Stimulated activated CD8-positive, alpha-beta memory T cell treated with anti-CD3 and anti-CD28 coated beads, Interleukin-4, amount 100 ng/mL, for 4 hours (primary cell): ENCODE measurements at places on chromosomes 7 and 10.

GRCh38 chr7:107113866-107114265, 54.9 kb upstream of the HBP1 start:
- DNase-seq, result no peak

DNA sequence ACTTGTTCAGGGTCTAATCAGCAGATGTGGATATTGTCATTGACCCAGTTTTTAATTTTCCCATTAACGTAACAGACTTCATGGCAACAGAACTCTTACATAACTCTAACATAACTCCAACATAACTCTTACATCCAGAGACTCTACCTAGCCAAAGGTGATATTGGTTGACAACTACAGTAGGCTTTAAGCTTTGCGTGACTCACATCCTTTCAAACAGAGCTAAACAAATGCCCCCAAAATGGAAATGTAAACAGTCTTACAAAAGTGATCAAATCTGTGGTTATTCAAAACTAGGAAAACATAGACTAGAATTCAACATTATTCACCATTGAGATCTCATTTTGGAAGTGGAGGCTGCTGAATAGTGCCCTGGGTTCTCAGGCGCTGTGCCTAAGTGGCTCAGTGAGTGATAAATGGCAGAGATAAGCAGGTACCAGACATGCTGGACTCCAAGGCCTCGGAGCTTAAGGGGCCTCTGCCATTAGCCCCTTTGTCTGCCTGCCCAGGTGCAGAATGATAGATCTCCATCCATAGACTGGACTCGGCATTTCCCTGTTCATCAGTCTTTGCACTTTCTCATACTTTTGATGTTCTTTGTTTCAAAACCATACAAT, 34.3 kb upstream of the BTBD16 start:
- no peak for DNase-seq

GRCh38 chr7:4134631-4135030, 547.5 kb upstream of the FOXK1 start:
- DNase-seq, result no peak

- DNase-seq, result no peak
Measured at GRCh38 chr10:74523199-74523598, 303.2 kb upstream of the KAT6B start.

GRCh38 chr10:97974526-97975525, 55.6 kb downstream of the CRTAC1 start:
- DNase-seq, result no peak

GRCh38 chr10:126561294-126561920, 109.1 kb downstream of the C10orf90 start:
- DNase-seq, result no peak

GRCh38 chr10:14491811-14492210, 161.1 kb upstream of the FRMD4A start:
- DNase-seq, result no peak

GRCh38 chr10:99429517-99430095, 818 bp downstream of the GOT1 start:
- no peak for DNase-seq

- DNase-seq, result no peak
Measured at GRCh38 chr10:77279207-77279606, 358.4 kb downstream of the KCNMA1 start.

GRCh38 chr10:69710008-69710888, 80.2 kb downstream of the FAM241B start:
- DNase-seq, result no peak

- DNase-seq, result peak; percentile 47
Measured at GRCh38 chr7:149209518-149210269, 14.3 kb downstream of the ZNF282 start.

DNA sequence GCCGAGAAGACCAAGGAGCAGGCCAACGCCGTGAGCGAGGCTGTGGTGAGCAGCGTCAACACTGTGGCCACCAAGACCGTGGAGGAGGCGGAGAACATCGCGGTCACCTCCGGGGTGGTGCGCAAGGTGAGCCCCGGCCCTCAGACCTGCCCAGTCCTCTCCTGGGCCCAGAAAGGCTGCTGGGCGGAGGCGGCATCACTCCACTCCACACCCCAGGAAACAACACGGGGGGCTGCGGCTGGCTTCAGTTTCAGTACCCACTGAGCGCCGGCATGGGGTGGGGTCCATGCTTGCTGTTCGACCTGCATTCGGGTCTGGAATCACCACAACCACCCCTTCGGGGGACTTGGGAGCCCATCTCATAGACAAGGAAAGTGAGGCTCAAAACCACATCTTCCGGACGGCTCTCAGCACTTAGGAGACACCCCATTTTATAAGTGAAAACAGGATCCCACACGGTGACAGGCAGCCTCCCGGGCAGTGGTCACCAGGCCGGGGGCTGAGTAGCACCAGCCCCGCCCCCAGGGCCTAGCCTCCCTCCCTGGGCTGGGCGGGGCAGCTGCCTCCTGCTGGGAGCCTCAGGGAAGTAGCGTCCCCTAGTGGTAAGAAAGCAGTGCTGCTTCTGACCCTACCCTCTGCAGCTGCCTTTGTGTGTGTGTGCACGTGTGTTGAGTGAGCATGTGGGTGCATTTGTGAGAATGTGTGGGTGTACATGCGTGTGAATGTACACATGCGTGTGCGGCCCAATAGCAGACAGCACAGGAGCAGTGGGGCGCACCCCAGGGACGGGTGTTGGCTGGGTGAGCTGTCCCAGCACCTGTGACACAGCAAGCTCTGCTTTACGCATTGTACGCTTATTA, 1.8 kb downstream of the SNCG start:
- DNase-seq, result no peak

DNA sequence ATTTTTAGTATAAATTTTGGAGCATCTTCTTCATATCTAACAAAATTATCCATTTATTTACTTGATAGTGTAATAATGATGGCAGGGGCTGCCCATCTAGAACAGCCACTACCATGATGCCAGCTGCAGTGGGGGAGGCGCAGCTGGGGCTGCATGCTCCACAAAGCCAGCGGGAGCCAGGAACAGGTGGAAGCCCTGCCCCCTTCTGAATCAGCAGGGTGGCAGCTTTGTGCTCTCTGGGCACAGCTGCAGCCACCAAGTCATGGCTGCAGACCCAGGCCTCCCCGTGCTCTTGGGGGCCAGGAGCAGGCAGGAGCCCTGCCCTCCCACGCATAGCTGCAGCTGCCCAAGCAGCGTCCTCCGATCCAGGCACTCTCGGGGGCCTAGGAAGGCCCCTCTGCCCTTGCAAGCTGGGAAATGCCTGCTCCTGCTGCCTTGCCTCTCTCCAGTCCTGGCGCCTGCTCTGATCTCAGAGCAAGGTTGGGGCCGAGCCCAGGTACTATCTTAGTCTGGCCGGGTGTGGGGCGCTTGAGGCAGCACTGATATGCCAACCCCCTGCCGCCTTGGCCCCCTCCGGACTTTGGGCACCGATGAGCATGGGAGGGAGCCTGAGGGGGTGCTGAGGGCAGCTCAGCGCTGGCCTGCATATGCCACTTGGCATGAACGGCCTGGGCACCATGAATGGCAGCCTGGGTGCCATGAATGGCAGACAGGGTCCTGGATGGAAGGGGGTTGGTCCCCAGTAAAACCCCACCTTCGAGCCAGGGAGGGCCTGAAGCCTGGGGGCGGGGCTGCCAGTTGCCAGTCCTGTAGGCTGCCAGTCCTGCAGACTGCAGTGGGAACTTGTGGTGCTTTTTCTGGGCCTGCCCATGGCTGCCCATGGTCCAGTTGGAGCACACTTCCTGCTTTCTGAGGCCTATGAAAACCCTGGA, 1110.8 kb upstream of the POT1 start:
- no peak for DNase-seq

DNA sequence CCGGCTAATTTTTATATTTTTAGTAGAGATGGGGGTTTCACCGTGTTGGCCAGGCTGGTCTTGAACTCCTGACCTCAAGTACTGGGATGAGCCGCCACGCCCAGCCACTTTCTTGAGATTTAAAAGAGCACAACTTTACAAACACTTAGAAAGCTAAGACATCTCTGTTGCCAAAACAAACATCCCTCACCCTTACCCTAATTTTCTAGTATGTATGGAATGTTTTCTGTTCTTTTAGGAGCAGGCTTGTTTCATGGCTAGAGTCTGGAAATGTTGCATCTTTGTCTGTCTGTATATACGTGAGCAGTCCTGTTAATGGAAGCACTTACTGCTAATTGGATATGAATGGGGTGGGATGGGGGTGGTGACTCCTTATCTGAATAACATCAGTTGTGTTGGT, 2.9 kb downstream of the OLAH start:
- no peak for DNase-seq

GRCh38 chr7:105322655-105323277, 66.0 kb downstream of the SRPK2 start:
- no peak for DNase-seq

DNA sequence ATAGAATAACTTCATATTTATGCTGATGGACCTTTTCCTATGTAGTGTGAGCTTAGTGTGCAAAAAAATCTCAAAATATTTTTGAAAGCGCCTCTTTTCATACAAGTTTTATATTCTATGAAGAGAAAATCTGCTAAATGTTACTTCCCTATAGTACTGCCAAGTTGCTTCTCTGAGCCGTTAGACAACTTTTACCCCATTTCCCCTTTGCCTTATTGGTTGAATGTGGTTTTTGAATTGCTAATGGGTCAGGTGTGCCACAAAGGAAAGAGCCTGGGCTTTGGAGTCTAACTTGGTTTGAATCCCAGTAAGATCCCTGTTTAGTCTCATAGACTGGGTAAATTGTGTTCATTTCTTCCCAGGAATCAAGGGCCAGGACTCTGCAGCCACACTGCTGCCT, 261.5 kb downstream of the SNX10 start:
- no peak for DNase-seq

GRCh38 chr7:24971333-24972165, 8.4 kb downstream of the OSBPL3 start:
- DNase-seq, result no peak

- DNase-seq, result no peak
Measured at GRCh38 chr10:121165276-121165675, 314.1 kb downstream of the WDR11 start.

DNA sequence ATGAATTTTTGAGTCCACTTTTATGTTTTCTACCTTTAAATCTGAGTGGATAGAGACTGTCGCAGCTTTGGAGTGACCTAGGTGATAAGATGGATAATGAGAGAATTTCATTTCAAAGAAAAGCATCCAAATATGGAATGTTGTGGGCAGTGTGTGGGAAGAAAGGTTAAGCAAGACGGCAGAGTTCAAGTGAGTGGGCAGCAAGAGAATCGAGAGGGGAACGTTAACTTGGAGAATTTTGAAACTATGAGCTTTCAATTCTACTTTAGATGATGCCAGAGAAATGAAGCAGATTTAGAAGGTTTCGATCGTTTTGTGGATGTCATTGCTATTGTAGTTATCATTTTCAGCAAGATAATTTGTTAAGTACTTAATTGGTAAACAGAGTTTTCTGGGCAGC, 73.0 kb downstream of the XRCC2 start:
- no peak for DNase-seq

DNA sequence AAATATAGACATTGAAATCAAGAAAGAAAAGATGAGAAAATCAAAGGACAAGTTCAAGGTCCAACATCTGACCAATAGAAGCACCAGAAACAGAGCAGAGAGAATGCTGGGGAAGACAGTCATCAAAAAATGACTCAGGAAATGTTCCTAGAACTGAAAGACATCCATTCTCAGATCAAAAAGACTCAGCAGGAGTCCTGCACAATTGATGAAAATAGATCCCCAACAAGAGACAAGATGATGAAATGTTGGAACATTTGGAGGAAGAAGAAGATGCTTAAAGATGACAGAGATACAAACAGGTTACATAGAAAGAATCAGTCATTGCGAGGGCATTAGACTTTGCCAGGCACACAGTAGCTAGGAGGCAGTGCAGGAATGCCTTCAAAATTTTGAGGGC, 30.0 kb upstream of the EIF5AL1 start:
- DNase-seq, result no peak

DNA sequence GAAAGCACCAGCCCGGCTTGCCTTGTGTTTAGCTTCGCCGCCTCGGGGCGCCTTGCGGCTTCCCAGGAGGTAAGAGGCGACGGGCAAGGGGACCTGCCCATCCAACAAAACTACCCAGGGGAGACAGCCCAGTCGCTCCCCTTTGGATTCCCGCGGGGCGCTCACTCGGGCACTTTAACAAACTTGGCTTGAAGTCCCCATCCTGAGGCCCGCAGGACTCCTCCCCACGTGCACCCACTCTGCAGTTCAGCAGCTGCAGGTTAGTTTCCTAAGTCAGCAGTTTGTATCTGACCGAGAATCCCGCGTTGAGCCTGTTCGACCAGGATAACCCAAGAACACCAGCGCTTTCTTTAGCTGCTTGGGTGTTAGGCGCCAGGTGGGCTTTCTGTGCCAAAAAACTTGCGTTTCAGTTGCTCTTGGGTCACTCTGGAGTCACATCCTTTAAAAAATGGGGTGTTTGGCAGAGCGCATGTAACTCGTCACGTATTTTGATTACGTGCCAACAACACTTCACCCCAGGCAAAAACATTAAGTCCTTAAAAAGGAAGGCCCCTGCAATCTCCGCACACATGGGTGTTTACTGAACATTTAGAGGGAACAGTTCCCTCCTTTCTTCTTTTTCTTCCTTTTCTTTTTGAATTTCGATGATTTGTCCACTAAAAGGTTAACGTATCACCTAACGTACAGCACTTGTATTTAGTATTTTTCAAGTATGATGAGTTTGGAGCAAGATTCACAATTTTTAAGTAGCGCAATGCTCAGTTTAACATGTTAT, 876 bp downstream of the DNAH11 start:
- DNase-seq, result no peak

DNA sequence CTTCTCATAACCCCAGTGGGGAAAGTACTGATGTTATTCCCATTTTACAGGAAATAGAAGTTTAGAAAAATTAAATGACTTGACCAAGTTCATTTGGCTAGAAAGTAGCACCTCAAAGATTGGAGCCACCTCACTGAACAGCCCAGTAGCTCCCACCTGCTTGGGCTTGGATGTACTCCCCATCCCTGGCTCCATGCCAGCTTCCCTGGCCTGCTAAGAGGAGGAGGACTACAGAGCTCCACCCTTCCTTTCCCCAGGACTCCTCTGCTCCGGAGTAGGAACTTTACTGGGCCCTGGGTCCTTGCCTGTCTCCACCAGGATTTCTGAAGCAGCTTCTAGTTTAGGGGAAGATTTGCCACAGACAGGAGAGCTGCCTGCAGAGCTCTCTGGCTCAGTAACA, 3.1 kb downstream of the HPS6 start:
- DNase-seq, result no peak

DNA sequence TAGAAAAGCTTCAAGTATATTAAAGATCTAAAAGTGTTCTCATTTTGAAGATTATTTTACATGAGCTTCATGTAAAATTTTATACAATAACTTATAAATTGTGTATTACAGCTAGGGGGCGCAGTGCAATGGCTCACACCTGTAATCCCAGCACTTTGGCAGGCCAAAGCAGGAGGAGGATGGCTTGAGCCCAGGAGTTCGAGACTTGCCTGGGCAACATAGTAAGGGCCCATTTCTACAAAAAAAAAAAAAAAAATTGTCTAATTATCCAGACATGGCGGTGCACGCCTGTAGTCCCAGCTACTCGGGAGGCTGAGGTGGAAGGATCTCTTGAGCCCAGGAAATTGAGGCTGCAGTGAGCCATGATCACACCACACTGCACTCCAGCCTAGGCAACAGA, 16.6 kb downstream of the ACBD5 start:
- no peak for DNase-seq

GRCh38 chr10:34801097-34801733, 13.9 kb downstream of the PARD3 start:
- no peak for DNase-seq
